NCI-H1092 treated with DMSO at 0.1 percent for 48 hours (cell line): ENCODE measurements at places on chromosomes 16 and 17.

GRCh38 chr17:49987681-49988441 is 7.2 kb downstream of the DLX3 start:
- peak; percentile 38 for DNase-seq

DNA sequence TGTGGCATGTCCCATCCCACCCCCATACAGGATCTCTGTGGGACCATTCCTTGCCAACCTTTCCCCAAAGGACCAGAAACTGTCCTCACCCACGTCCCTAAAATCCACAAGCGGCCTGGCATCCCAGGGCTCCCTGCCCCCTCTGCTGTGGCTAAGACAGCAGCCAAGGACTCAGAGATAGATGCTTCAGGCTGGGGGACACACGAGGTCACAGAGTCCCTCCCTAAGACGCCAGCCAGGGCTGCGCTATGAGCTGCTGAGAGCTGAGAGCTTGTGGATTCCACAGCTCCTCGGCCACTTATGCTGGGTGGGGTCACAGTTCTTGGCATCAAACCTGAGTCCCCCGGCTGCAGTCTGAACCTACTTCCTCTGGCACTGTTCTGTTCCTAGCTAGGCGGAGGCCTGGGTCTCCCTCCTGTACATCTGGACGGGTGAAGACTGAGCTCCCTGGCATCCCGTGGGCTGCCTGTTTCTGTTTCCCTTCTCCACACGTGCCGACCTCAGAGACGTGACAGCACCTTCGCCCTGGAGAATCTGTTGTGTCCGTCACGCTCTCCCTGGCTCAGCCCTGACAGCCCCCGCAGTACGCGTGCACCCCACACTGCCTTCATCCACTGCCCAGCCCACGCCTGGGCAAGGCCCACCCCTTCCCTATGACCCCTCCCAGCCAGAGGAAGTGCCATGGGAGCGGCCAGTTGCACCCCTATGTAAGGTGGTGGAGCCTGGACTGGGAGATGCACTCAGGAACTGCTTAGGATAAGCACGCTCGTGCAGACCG is 61.2 kb downstream of the ENGASE start:
- DNase-seq, result no peak

GRCh38 chr17:35612924-35613521 is 25.9 kb downstream of the AP2B1 start:
- DNase-seq, result peak; percentile 28

- DNase-seq, result no peak
Measured at GRCh38 chr17:12512694-12513355, 152.9 kb upstream of the MYOCD start.

DNA sequence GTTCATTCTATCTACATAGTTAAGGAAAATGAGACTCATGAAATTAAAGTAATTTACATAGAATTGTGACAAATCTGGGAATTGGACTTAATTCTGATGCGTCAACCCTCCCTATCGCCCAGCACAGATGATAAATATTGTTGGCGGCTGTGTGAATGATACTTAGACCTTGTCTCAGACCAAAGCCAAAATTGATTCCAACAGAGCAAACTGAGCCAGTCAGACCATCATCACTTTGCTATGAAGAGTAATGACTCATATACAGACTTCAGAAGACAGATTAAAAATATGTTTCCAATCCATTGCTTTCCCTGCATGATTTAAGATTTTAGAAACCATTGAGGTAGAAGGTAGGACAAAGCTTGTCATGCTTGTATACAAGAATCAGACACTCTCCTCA is 1156.7 kb upstream of the CDH8 start:
- DNase-seq, result no peak

DNA sequence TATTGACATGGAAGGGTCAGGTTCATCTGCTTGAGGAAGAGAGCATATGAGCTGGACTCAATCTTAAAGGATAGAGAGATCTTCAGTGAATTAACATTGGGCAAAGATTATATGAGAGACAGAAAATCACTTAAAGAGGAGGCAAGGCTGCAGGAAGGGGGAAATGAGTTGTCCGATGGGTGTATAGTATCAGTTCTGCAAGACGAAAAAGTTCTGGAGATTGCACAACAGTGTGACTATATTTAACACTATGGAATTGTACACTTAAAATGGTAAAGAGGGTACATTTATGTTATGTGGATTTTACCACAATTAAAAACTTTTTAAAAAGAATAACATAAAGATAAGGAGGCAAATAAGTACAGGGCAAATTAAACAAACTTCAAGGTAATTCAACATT is 80.7 kb downstream of the HELZ start:
- DNase-seq, result no peak

DNA sequence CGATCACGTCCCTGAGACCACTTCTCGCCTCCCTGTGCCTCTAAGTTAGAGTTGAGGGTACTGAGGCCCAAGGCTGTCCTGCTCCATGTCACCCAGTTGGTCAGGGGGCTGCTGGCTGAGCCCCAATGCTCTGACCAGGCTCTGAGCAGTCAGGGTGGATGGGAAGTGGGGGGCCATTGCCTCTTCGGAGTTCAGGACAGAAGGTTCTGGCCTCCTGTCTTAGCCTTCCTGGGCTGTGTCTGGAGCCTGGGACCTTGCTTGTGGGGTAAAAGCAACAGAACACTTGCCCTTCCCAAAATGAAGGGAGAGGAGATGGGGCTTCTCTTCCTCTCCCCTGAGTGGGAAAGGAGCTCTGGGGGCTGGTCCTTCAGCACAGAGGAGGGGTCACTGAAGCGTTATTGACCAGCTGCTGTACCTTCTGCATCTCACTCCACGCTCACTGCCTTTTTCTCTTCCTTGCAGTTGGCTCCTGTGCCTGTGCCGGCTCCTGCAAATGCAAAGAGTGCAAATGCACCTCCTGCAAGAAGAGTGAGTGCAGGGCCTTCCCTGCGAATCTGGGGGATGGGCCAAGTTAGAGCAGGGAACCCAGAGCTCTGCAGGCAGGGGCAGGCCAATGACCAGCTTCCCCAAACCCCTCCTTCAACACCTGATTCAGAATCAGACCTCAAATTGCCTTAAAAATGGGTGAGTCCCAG is 580 bp downstream of the MT1X start:
- DNase-seq, result no peak

DNA sequence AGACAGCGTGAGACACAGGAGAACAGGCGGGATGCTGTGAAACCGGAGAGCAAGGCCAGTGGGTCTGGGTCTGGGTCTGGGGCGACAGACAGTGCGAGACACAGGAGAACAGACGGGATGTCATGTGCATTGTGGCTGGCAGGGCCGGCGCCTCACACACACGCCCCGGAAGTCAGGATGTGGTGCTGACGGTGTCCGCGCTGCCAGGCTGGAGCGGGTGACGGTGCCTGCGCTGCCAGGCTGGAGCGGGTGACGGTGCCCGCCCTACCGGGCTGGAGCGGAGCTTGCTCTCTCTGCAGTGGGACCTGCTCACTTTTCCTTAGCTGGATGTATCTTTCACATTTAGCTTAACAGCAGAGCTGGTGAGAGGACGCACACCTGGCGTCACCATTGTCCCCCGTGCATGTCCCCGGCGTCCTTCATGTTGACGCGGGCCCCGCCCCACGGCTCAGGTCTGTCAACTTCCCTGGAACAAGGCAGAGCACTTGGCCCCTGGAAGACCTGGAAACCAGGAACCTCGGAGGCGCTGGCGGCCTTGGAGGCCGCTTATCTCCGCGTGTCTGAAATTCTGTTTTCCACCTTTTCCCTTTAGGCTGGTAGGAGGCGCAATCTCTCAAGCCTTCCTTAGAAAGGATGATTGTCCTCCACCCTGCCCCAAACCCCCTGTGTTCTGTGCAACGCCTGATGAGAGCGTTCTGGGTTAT is 43.0 kb upstream of the ZNF750 start:
- no peak for DNase-seq

DNA sequence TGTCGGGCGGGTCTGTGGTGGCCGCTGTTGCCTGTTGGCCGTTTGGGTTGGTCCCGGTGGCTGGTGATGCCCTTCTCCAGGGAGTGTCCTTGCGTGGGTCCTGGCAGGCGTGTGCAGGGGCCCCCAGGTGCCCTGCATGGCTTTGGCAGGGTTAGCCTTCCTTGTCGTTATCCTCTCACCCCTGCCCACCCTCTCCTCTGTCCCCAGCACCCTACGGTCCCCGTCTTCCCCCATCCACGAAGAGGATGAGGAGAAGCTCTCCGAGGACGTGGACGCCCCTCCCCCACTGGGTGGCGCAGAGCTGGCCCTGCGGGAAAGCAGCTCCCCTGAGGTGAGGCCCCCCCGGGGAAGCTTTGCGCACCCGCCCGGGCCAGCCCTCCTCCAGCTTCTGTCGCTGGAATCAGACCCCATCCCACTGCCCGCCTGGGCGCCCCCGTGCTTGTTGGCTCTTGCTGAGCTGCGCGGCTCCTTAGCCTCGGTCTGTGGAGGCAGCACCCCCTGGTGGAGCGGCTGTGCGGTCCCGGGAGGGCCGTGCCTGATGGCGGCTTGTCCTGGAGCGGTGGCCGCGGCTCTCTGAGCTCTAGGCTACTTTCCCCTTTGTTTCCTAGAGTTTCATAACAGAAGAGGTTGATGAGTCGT is 10.6 kb upstream of the NUDT16L1 start:
- DNase-seq, result no peak

GRCh38 chr17:44220213-44221083 is 973 bp upstream of the UBTF start:
- DNase-seq, result peak; percentile 70

GRCh38 chr17:48542114-48542656 is 2.7 kb downstream of the HOXB2 start:
- no peak for DNase-seq

DNA sequence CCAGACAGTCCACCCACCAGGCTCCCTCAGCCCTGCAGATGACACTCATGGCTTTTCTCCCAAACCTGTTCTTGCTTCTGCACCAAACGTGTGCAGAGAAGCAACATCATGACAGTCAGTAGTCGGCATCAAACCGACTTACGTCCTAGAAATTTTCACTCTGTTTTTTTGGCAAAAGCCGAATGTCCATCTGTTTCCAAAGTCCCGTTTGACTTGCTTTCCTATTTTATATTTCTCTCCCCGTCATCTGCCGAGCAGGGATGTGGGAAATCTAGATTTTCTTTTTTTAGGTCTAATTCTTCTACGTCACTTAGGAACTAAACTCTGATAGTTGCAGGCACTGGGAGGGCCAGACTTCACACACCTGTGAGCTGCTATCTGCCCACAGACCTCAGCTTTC is 104.9 kb downstream of the RMI2 start:
- no peak for DNase-seq

DNA sequence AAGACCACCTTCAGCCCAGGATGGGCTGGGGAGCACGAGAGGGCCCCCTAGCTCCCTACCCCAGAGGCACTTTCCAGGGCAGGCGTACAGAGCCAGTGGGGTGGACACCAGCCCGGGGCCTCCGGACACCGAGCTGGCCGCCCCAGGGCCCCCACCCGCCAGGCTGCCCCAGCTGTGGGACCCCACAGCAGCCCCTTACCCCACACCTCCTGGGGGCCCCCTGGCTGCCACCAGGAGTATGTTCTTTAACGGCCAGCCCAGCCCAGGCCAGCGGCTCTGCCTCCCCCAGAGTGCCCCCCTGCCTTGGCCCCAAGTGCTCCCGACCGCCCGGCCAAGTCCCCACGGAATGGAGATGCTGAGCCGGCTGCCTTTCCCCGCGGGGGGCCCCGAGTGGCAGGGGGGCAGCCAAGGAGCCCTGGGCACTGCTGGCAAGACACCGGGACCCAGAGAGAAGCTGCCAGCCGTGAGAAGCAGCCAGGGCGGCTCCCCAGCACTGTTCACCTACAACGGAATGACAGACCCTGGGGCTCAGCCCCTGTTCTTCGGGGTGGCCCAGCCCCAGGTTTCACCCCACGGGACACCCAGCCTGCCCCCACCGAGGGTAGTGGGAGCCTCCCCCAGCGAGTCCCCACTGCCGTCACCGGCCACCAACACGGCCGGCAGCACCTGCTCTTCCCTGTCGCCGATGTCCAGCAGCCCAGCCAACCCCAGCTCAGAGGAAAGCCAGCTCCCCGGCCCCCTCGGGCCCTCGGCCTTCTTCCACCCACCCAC is 24.3 kb upstream of the ZFPM1 start:
- DNase-seq, result no peak

- no peak for DNase-seq
Measured at GRCh38 chr17:45823598-45823997, 21.1 kb upstream of the SPPL2C start.

- no peak for DNase-seq
Measured at GRCh38 chr17:58176200-58176599, 9.4 kb downstream of the OR4D2 start.

GRCh38 chr16:67191411-67191994 is 452 bp upstream of the E2F4 start:
- DNase-seq, result no peak

GRCh38 chr17:33990943-33991706 is 264.0 kb upstream of the CCL2 start:
- DNase-seq, result no peak

DNA sequence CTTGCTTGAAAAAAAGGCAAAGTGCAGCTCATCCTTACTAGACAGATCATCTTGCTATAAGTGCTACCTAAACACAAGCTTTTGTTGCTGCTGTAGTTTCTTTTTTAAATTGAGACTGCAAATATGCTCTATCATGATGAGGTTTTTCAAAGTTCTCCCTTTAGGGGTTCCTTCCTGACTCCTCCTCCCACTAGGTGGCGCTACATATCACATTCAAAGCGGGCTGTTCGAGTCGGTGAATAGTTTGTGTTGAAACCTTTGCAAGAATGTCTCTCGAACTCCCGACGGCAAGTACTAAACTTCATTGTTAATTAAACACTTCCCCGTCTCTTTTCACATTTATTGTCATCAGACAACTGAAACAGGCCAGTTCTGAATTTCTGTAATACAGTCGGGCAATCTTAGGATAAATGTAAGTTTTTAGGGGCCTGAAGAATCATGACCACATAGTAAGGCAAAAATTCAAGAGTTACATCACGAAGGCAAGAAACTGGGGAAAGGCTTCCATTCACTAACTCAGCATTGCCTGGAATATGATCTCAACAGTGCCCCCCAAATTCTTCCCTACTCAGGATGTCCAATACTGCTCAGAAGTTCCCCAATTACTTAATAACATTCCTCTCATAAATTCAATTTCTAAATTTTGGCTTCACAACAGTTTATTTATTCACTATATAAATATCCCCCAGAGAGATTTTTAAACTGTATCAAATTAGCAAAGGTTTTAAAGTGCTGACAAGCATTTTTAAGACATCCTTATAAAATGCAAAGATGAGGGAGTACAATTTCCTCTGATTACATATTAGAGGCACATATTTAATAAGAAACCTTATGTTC is 6.7 kb downstream of the HS3ST3A1 start:
- peak; percentile 35 for DNase-seq

GRCh38 chr17:80031691-80032430 is 3.8 kb downstream of the TBC1D16 start:
- DNase-seq, result no peak
